Stimulated activated CD8-positive, alpha-beta memory T cell treated with anti-CD3 and anti-CD28 coated beads, Interleukin-4, amount 100 ng/mL, for 1 hour (primary cell): ENCODE measurements at places on chromosomes 12 and 14.

DNA sequence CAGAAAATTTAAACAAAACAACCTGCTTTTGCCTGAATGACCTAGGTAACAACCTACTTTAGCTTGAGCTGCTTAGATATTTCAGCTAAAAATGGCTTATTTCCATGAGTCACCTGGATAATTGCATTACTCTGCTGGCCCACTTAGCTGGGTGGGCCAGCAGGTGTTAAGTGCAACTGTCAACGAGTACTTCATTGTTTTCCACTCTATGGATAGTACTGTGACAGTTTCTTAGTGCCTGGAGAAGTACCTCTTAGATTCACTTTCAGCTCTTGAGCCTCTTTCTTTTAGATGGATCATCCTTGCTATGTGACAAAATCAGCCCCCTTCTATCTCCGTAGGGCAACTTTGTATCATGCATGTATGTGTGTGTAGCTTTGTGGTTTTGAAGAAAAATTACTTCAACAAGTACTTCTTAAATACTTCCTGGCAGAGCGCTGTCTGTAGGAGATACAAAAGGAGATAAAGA is 368.2 kb upstream of the ATP2B1 start:
- no peak for DNase-seq

DNA sequence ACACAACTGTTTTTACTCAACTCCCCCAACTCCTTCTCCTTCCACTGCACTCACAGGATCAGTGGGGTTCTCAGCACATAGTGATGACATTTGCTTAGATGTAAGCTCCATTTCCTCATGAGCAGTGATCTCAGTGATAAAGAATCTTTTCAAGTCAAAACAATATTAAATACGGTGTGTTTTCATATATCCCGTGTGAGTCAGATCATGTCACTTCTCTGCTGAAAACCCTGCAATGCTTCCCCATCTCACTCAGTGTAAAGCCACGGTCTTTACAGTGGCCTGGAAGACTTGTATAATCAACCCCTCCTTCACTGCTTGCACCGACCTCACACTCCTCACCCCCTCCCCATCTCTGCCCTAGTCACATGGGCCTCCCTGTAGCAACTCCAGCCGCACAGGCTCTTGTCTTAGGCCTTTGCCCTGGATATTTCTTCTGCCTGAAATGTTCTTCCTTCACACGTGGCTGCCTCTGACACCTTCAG is 149.7 kb upstream of the ARHGAP5 start:
- no peak for DNase-seq

DNA sequence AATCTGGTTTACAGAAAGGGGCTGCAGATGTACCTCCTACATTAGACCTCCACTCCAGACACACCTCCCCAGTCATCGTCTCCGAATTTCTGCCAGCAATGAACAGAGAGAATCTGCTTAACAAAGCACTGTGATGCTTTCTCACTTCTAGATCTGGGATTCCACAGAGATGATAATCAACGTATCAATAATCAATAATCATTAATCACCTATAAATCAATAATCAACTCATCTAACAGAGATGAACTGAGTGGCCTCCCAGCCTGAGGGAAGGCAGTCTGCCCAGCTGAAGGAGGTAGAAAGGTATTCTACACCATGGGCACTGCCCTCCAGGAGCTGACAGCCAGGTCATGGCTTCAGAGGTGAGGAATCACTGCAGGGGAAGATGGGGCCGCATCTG is 183.2 kb downstream of the TMEM132D start:
- no peak for DNase-seq

GRCh38 chr12:49563951-49564685 is 3.8 kb downstream of the MCRS1 start:
- no peak for DNase-seq

- no peak for DNase-seq
Observed at GRCh38 chr12:40078266-40078665, 27.6 kb downstream of the SLC2A13 start.

DNA sequence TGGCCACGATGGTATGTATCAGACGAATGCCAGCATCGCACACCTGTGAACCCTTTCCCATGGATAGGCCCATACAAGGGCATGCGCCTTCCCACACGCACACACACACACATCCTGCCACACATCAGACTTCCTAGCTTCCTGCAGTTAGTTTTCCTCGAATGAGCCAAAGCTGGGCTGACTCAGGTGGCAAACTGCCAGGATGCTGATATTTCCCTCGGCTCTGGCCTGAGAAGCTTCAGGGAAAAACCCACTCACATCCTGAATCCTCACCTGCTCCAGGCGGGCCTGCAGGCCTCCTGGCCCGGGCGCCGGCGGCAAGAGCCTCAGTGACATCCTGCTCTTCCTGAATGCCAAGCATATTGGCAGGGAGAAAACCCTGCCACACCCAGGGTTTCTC is 22.4 kb downstream of the CALM1 start:
- DNase-seq = no peak

GRCh38 chr12:120940799-120941198 is 36.6 kb upstream of the SPPL3 start:
- no peak for DNase-seq

GRCh38 chr12:754851-755562 is 2.6 kb downstream of the WNK1 start:
- DNase-seq = no peak

GRCh38 chr12:19038209-19038608 is 91.3 kb upstream of the PLEKHA5 start:
- DNase-seq = no peak

- no peak for DNase-seq
Observed at GRCh38 chr14:98742001-98742400, 530.0 kb downstream of the BCL11B start.

GRCh38 chr12:27198036-27198435 is 46.0 kb upstream of the STK38L start:
- no peak for DNase-seq

DNA sequence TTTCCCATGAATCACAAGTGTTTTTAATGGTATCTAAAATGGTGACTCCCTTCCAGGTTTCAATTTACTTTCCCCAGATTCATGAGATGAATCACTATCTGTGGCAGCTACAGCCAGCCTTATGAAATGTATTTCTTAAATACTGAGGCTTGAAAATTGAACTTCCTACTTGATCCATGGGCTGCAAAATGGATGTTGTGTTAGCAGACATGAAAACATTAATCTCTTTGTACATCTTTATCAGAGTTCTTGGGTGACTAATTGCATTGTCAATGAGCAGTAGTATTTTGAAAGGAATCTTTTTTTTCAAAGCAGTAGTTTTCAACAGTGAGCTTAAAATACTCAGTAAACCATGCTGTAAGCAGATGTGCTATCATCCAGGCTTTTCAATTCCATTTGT is 250.8 kb downstream of the SLC6A15 start:
- DNase-seq = no peak

DNA sequence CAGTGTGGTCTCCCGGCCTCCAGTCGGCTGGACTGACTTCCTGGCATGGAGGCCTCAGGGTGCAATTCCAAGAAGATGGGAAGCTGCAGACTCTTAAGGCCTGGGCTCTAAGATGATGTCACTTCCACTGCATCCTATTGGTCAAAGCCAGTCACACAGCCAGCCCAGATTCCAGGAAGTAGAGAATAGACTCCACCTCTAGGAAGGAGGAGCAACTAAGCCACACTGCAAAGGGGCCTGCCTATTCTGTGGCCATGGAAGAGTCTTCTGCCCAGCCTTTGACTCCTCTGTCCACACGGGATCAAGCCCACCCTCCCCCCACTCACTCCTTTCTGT is 103.9 kb upstream of the RFLNA start:
- no peak for DNase-seq

- DNase-seq = no peak
Observed at GRCh38 chr12:74847169-74847568, 309.5 kb downstream of the ATXN7L3B start.

DNA sequence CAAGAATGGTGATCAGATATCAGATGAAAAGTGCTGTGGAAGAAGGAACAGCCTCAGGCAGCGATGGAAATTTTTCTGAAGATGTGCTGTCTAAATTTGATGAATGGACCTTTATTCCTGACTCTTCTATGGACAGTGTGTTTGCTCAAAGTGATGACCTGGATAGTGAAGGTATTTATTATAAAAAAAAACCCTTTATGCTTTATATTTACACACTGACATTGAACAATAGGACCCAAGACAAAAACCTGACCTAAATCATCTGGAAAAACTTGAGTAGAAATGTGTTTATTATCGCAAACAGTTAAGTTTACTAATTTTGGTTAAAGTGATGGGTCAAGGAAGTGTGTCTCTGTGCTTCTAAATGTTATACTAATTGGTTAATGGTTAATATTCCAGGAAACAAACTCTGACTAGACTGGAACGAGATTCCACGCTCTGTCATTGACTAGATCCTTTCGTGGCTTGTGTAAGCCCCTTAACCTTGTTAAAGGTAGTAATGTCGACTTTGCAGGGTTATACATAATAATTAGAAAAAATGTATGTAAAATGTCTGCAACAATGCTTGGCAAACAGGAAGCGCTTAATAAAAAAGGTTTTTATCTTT is 62.7 kb downstream of the LRRK2 start:
- no peak for DNase-seq

- DNase-seq = no peak
Observed at GRCh38 chr12:68831272-68831671, 23.3 kb downstream of the MDM2 start.

- no peak for DNase-seq
Observed at GRCh38 chr14:72701237-72701565, 192.7 kb downstream of the DPF3 start.
